ENCODE measurements at places on chromosomes 2 and 18.

DNA sequence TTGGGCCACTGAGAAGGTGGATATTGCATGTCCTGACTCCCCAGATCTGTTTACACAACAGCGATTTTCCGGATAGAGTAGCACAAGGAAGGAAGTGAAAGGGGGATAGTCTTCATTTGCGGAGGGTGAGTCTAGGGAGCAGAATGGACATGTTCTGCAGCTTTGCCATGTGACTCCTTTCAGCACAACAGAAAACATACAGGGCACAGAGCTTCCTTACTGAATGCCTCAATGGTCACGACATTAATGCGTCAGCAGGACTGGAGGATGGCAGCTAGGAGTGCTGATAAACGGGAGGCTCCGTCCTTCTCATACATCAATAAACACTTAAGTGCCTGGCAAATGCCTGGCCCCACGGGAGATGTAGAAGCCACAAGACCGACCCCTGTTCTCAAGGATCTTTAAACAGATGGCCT, 163.0 kb downstream of the FAM210A start:
- no peak for DNase-seq

GRCh38 chr18:32271672-32272208, 81.9 kb downstream of the MEP1B start:
- DNase-seq, result peak; percentile 42

- DNase-seq, result no peak
Observed at GRCh38 chr18:61222206-61222605, 111.0 kb upstream of the CDH20 start.

GRCh38 chr2:853203-853870, 97.3 kb upstream of the SNTG2 start:
- no peak for DNase-seq

- no peak for DNase-seq
Observed at GRCh38 chr2:144452989-144453336, 67.0 kb downstream of the ZEB2 start.

GRCh38 chr2:31212659-31213600, 4.4 kb downstream of the CAPN14 start:
- no peak for DNase-seq

- peak; percentile 86 for DNase-seq
Observed at GRCh38 chr18:10453806-10454680, at the start of gene APCDD1. Gene APCDD1, plus strand, starts transcription at chr18:10454635. Its CDS starts 347 bp downstream, at chr18:10454982.

DNA sequence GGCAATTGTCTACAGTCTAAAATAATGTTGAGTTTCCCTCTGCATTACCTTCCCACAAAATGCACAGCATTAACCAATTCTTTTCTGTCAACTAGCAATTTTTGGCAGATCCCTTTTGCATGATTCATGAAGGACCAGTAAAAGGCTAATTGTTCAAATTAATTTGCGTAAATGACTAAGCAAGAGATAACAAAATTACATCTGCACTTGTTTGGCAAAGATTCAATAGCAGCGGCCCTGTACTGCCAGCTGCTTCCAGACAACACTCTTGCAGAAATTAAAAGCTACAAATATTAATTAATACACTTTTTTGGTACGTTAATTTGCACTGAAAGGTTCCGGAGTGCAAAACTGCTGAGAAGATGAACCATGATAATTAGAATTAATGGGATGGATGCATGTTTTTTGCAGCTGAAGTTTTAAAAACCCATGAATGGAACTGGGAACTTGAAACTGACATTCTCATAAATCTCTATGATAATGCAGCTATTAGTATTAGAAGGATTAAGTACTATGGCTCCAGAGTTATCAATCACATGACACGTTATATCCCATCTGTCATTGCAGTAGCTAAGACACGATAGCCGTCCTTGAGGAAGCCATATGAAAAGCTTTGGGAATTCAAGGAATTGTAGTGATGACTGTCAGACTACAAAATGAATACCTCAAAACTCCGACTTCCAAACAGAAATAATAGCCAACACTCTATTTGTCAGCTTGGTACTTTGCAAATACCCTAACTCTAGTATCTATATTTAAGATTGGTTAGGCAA, 1268.3 kb upstream of the ACVR2A start:
- no peak for DNase-seq

DNA sequence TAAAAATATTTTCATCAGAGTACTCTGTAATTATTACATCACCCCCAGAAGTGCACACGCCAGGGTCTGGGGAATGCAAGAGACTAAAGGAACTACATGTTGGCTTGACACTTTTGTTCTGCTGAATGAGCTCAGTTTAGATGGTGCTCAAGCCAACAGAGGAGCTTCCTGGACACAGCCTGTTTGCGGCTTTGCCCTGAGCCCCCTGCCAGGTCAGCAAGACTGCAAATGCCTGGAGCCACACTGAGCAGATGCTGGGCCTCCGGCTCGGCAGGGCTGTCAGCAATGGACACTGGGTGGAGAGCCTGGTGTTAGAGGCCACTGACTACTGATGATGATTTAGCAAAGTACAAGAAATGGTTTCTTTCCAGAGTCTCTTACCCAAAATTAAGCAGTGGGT, 31.9 kb downstream of the PTPN18 start:
- DNase-seq, result no peak

- no peak for DNase-seq
Observed at GRCh38 chr2:233114421-233114861, 54.3 kb downstream of the INPP5D start.

- DNase-seq, result no peak
Observed at GRCh38 chr2:162732946-162733698, 105.4 kb downstream of the KCNH7 start.

GRCh38 chr18:8801263-8801901, 96.0 kb downstream of the MTCL1 start:
- no peak for DNase-seq

- no peak for DNase-seq
Observed at GRCh38 chr2:10329880-10330699, 27.4 kb downstream of the HPCAL1 start.

DNA sequence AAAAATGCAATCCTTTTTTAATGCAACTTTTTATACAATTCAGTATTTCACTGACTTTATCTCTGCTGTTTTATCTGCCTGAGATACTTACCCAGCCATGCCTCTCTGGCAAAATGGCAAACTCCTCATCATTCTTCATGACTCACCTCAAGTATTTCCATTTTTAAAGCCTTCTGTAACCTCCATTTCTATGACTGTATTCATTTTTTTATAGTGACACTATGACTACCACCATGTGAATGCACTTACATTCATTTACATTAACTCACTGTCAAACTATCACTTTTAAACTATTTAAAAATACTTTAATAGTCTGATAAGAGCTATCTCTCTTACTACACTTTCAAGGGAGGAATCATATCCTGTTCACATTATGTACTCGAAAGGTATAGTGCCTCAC, 99.4 kb upstream of the SCN7A start:
- DNase-seq, result no peak

- DNase-seq, result no peak
Observed at GRCh38 chr2:191620144-191620543, 57.8 kb upstream of the NABP1 start.

GRCh38 chr2:172446474-172447063, 19.2 kb downstream of the ITGA6 start:
- no peak for DNase-seq
